Ureter (tissue), 1 donor: ENCODE measurements at places on chromosomes 12 and 14. TPM values are rescaled to one million over a fixed set of nuclear protein-coding genes. Genes with fewer than 3 reads are reported as not detected.

The FGD6 gene
- total RNA-seq, result 14.9 TPM

The SLC6A15 gene
- total RNA-seq, result 0.31 TPM

The MLF2 gene
- 139 TPM for total RNA-seq

The ACVRL1 gene
- total RNA-seq, result 46.8 TPM

The GPR137C gene
- total RNA-seq, result 2.2 TPM

The SPTB gene
- 1.9 TPM for total RNA-seq

The GPR65 gene
- 1.3 TPM for total RNA-seq

The CFAP54 gene
- 2.6 TPM for total RNA-seq

The C12orf54 gene
- total RNA-seq, result 1.5 TPM

The NRIP2 gene
- 3.6 TPM for total RNA-seq

The INTS13 gene
- total RNA-seq, result 19.6 TPM

The GPRC5D gene
- total RNA-seq, result 0.47 TPM

The HELB gene
- 7.0 TPM for total RNA-seq

The RAB15 gene
- total RNA-seq, result 71.4 TPM

The SMIM41 gene
- total RNA-seq, result 0.78 TPM

The AKAP3 gene
- total RNA-seq, result 4.2 TPM

The TMPO gene
- 42.0 TPM for total RNA-seq

The OR6C2 gene
- 1.2 TPM for total RNA-seq

The TMEM106C gene
- total RNA-seq, result 39.0 TPM

The DDN gene
- 0.10 TPM for total RNA-seq

The PTPRR gene
- total RNA-seq, result 1.7 TPM

The PLEKHD1 gene
- total RNA-seq, result 0.10 TPM

The FRMD6 gene
- 112 TPM for total RNA-seq

The SYNDIG1L gene
- total RNA-seq, result 0.18 TPM

The NPAS3 gene
- total RNA-seq, result 2.3 TPM

The KCNC2 gene
- not detected for total RNA-seq

The ZCRB1 gene
- total RNA-seq, result 59.6 TPM

The DNAH10 gene
- 0.60 TPM for total RNA-seq

The INHBE gene
- total RNA-seq, result 0.23 TPM

The GLIPR1L1 gene
- total RNA-seq, result not detected

The FBLN5 gene
- 39.4 TPM for total RNA-seq

The MDM2 gene
- 140 TPM for total RNA-seq

The VWF gene
- 173 TPM for total RNA-seq

The DHRS4L2 gene
- total RNA-seq, result 30.3 TPM

The STX2 gene
- 12.4 TPM for total RNA-seq
